ENCODE measurements at places on chromosomes 7 and 10.

DNA sequence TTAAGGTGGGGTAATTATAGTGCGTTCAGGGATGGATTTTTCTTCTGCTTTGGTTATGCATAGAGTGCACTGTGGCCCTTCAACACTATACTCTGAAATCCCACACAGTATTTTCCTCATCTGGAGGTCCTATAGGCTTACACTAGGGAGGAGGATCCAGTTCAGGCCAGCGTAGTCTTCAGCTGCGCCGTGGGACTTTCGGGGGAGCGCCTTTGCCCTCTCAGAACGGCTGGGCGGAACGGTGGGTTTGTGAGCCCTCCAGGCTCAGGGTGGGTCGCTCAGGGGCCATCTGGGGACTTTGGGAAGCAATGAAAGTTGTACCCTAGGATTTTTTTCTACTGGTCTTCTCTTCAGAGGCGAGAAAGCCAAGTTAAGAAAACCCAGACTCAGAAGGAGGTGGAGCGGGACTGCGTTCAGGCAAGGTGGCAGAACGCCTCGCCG, 652 bp upstream of the VPS26A start:
- DNase-seq: no peak

- DNase-seq: no peak
Observed at GRCh38 chr7:18753972-18754610, 258.5 kb downstream of the HDAC9 start.

- DNase-seq: no peak
Observed at GRCh38 chr7:36984041-36984521, 259.8 kb upstream of the AOAH start.

- no peak for DNase-seq
Observed at GRCh38 chr10:7519351-7519750, 108.5 kb upstream of the SFMBT2 start.

DNA sequence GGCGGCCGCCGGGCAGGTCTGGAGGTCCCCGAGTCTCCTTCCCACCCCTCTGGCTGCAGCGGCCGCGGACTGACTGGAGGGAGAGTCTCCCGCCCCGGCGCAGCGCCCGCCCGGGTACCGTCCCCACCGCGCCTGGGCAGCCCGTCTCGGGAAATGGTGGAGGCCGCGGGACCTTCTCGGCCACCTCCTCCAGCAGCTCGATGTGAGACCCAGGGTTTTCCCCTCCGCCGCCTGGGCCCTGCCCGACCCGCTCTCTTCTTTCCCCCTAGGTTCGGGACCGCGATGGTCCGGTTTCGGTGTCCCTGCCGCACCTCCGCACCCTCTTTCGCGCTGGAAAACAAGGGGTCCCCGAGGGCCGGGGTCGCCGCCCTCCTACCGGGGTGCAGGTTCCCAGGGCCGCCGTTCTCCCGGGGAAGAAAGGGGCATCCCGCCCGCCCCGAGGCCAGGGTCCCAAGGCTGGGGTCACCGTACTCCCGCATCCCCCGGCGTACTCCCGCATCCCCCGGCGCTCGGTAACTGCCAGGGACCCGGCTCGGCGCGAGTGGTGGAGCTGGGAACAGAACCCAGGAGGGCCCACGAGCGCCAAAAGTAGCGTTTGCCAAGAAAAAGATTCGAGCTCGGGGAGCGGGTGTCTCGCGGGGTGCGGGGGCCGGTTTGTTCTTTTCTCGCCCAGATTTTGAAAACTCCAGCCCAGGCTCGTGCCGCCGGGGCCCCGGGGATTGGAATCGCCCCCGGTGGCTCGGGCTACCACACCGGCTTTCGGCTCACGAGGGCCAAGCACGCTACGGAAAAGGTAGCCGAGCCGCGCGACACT, 3.4 kb downstream of the TNRC18 start:
- DNase-seq: no peak

- DNase-seq: no peak
Observed at GRCh38 chr10:97920865-97921264, 71.2 kb downstream of the GOLGA7B start.

DNA sequence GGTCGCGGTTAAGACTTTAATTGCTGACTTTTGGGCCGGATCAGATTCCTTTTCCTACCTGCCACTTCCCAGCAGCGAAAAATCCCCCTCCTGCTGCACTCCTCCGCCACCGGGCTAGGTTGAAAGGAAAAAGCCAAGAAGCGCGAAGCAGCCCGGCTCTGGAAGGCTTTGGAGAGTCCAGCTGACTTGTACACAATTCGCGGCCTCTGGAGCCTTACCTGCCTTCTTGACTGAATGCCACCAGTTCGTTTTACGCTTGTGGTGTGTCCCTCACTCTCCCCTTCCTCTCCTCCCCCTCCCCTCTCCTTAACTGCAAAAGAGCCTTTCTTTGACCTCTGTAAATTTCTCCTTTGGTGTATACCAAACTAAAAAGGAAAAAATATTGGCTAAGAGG, 2.7 kb upstream of the FEZF1 start:
- DNase-seq: no peak

DNA sequence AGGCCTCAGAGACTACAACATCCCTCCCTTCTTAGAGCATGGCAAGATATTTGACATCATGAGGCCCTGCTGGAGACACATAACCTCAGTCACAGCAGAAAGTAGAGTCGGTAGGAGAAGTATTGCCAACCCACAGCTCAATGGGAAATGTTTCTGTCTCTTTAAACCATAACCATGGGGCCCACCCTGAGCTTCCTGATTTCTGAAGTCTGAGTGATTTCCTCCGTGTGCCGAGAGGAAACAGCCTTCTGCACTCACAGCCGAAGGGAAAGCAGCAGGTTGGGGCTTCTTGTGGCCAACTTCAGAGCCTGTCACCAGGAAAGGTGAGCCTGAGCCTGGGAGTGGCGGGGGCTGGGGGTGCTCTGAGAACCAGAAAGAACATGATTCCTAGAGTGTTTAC, at the start of gene GIMAP1:
TSS of gene GIMAP1 (plus strand) at position 246 of the 400 bp plus-strand sequence. CDS start 2,435 bp downstream, outside the sequence.
- peak; percentile 63 for DNase-seq

DNA sequence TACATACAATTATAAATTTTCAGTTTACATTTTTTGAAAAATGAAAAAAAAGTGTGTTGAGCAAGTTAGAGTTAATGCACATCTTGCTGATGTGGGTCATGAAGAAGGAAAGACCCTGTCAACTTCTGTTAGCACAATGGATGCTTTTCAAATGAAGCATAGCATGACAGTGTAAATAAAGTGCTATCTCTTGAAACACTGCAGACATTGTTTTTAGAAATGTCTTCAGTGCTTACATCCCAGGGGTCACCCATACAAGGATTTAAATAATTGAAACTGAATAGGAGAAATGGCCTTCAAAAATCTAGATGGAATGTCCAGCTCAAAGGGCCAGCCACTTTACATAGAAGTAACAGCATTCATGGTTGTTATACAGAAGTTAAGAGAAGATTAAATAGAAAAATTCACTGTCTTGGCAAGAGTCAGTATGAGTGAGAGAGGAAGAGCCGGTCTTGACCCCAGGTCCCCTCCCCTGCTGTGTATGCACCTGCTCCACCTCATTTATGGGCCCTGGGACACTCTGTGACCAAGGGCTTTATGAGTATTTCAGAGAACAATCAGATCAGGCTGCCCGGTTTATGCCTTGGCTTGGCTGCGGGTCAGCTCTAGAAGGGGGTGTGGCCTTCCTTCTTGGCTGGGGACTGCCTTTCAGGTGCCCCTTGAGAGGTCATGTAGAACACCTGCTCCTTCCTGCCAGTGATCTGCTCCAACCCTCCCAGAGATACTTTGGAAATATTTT, 237.7 kb upstream of the TMEM72 start:
- no peak for DNase-seq

DNA sequence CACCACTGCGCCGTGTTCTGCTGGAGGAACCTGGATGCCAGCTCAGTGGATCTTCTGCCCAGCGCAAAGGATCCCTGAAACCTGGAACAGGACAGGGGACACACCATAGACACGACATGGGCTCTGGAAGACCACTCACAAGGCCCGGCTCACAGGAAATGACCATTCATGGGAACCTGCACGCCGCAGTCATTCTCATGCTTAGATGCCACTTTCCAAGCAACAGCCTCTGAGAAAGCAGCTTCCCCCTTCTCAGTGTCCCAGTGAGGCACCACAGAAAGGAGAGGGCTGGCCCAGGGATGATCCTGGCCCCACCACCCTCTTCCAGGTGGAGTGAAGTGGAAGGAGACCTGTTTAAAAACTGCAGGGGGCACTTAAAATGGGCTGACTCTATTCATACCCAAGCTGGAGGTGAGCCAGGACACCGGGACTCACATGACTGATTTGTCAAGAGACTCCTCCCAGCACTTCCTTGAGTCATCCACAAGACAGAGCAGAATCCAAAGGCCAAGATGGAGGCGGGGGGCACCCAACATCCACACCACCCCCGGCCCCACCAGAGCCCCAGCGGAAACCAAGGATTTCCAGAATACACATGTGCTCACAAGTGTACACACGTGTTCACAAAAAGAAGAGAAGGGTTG, 11.2 kb downstream of the CTBP2 start:
- DNase-seq: no peak

GRCh38 chr7:131327049-131327625, 539 bp upstream of the MKLN1 start:
- no peak for DNase-seq

DNA sequence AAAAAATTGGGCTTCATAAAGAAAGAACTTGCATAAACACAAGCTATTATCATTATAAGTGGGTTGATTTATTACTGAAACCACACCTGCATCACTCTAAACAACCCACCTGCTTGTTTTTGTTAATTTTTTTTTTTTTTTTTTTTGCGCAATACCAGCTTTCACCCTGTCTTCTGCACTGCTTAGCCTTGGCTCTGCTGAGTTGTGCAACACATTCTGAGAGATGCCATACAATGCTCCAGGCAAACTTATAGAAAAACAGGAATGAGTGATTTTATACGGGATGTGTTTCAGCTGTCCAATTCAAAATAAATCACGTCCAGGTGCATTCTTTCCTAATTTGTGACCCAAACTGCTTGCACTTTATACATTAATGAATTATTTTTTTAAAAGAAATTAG, 923.6 kb downstream of the GATA3 start:
- no peak for DNase-seq

DNA sequence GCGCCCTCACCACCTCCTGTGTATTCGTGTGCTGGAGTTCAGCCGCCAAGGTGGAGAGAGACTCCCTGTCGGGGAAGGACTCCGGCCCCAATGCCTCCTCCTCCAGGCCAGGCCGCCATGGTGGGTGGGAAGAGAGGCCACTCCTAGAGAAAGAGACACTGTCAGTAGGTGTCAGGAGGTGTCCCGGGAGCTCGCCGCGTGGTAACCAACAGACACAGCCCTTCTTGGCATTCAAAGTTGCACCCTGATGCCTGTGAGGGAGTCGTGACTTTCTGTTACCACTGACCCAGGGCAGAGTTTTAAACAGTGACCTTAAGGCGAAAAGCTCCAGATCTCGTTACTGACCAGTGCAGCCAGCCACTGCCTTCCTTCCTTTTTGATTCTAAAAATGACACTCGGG, 155.2 kb downstream of the CUX1 start:
- DNase-seq: no peak

- no peak for DNase-seq
Observed at GRCh38 chr7:45036796-45037195, 36.8 kb downstream of the CCM2 start.

DNA sequence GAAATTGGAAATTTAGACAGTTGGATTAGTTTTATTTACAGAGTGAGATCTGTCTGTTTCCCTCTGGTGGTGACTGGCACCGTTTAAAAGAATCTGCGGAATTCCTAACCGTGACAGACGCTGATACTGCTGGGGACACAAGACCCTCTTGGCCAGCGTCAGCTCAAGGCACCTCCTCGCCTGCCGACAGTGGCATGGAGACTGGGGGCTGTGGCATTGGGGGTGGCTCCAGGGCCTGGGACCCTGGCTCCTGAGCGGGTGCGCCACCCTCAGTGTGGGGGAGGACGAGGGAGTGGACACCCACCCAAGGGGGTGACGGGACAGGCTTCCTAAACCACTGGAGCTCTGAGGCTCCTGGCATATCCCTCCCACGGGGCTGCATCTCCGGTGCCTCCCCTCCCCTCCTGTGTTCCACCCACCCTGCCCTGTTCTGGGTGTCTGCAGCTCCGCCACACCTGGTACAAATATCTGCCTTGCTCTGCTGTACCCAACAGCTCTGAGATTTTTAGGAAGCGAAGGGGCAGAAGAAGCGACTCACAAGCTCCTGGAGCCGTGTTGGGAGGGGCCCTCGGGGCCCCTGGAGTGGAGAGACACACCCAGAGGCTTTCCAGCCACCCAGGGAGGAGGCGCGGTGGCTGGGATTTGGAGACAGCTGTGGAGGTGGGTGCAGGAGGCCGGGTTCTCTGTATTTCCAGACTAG, 178.7 kb downstream of the DNAJB6 start:
- no peak for DNase-seq

DNA sequence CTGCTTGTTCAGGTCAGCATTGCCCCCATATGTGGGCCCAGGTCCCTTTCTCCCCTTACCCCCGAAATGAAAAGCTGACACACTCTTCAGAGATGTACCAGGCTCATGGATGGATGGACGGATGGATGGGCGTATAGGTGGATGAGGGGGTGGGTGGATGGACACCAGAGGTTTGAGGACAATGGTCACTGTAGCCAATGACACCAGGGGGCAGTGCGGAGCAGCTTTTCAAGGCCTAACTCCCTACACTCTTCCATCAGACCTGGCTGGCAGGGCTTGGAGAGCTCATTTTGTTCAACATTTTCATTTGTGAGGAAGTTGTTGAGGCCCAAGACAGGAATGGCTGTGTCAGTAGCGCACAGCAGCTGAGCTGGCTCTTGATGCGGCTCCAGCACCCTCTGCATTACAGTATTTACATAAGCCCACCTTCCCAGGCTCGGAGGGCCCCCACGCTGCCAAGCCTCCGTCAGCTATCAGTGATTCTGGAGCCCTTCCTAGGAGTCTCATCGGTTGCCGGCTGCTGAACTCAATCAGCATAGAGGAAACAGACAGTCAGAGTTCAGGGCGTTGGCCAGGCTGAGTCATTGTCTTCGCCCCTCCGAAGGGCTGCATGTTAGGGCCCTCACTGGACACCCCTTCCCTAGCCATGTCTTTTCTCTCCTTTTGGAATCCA, 11.6 kb upstream of the FFAR4 start:
- peak; percentile 3 for DNase-seq

DNA sequence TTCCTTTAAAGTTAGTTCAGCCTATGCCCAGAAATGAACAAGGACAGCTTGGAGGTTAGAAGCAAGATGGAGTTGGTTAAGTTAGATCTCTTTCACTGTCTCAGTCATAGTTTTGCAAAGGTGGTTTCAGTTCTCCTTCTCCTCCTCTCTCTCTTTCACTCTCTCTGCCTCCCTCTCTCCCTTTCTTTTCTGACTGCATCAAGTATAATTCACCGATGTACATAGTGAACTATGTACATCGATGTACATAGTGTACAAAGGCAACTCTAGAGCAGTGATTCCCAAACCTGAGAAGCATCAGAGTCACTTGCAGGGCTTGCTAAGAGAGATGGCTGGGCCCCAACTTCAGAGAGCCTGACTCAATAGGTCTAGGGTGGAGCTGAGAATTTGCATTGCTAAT, 1259.7 kb downstream of the TYW1 start:
- no peak for DNase-seq

Measured in activated naive CD4-positive, alpha-beta T cell (primary cell).